ENCODE measurements at places on chromosomes 13 and 19.

DNA sequence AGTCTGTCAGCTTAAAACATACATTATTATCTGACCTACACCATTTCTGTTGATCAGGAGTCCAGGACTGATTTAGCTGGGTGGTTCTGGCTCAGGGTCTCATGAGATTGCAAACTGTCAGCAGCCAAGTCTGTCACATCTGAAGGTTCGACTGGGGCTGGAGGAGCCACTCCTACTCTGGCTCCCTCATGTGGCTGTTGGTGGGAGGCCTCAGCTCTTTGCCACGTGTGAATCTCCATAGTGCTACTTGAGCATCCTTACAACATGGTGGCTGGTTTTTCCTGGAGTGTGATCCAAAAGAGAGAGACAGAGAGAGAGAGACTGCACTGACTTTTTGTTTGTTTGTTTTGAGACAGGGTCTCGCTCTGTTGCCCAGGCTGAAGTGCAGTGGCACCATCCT lies 63.6 kb upstream of the NFIC start:
- DNase-seq, result no peak

DNA sequence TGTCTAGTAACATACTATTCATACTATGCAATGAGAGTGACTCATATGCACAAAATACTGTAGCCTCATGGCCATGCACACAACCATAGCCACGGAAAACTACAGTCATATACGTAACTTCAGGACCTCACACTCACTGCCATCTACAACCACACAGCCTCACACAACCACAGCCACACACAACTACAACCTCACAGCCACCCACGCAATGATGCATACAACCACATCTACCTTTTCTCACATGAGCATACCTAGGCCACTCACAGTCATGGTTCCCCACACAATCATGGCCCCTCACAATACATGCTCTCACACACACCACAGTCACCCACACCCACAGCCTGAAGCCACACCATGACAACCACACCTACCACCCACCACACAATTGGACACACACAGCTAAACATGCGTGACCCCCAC lies 8.7 kb upstream of the TNFSF14 start:
- DNase-seq, result no peak

GRCh38 chr19:8255426-8256125 lies 46.4 kb downstream of the CERS4 start:
- no peak for DNase-seq

DNA sequence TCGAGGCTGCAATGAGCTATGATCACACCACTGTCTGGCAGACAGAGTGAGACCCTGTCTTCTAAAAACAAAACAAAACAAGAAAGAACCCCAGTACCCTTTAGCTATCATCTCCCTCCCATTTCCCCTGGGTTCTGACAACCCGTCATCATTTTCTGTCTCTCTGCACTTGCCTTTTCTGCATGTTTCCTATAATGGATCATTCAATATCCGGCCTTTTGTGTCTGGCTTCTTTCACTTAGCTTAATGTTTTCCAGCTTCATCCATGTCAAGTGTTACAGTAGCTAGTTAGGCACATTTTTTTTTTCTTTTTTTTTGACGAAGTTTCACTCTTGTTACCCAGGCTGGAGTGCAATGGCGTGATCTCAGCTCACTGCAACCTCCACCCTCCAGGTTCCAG lies 16.5 kb downstream of the AP2S1 start:
- DNase-seq, result no peak

DNA sequence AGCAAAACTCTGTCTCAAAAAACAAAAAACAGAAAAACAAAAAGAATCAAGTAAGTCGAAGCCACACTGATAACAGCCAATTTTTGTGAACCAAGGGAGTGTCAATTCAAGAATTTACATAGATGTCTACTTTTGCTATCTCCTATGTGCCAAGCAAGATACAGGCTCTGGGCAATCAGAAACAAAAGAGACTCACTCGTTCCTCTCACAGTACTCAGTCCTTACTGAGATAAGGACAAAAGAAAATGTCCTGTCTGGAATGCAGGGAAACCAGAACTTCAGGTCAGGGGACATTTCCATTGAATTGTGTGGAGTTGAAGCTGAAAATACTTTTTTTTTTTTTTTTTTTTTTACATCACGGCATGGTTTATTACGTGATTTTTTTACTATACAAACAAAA lies 53.0 kb downstream of the NLRP12 start:
- no peak for DNase-seq

GRCh38 chr13:41563341-41563983 lies 106.1 kb downstream of the RGCC start:
- DNase-seq, result no peak

- DNase-seq, result peak; percentile 70
These were observed at the start of gene GPI for GRCh38 chr19:34364830-34365462. GPI (plus strand) TSS chr19:34365196; CDS start chr19:34365267, 71 bp downstream.

GRCh38 chr19:29386970-29387369 lies 138.8 kb upstream of the VSTM2B start:
- DNase-seq, result no peak

- no peak for DNase-seq
These were observed 13.7 kb upstream of the SLC35E1 start for GRCh38 chr19:16585808-16586476.

DNA sequence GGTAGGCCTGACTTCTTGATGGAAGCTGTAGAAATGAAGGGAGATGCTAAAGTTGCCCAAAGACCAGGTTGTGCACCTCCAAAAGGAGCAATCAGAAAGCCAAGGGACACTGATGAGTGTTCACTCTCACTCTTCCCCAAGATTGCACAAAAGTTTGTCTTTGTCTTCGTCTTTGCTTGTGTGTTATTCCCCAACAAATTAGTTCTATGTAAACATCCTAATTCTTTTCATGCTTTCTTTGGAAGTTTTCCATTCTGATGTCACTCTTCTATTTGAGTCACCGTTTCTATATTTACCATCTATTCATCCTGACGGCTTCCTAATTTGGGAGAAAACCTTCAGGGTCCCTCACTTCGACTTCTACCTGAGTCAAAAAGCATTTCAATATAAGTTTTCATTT lies 3.7 kb upstream of the TMEM272 start:
- no peak for DNase-seq

DNA sequence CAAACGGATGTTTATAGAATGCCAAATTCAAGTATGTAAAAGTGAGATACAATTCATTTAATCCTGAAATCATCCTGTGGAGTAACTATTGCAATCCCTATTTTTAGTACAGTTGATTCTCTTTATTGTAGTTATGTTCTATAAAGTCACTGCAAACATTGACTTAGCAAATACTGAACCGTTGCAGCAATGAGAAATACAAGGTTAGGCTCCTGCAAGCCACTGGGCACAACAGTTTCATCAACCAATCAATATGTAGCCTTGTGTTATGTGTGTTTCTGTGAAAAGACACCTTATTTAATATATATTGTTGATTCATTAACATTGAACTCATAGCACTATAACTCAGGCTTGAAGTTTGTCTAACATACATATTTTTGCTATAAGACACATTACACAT lies 174.4 kb downstream of the DCT start:
- DNase-seq, result no peak

DNA sequence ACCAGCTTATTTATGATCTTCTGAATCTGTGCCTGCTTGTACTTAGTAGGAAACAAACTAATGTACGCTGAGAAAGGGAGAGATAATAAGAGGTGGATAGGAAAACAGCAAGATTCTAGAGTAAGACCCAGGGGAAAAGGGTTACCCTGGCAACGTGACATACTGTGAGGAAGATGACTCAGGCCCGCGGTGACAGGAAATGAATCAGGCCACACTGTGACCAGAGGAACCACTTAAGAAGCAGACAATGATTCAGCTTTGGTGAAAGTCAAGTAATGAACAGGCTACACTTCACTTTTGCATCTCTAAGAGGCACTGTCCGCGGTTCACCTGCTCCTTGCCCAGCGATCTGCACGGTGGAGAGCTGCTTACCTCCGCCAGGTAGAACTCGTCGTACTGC lies 158.2 kb downstream of the NALCN start:
- DNase-seq, result peak; percentile 61

DNA sequence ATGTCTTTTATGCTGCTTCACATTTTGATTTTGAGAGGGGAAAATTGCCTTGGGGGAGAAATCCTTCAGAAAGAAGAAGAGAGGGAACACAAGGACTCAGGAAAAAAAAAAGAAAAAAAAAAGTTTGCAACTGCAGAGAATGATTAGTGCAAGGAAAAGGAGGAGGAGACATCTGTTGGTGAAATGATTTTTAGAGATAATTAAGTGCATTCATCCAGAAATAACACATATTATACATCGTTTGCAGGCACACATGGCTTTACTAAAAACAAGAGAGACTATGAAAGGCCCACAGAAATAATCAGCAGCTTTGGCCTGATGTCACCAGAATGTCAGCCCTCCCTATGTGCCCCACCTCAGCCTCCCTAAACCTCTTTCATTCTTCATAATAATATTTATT lies 1058.2 kb downstream of the PCDH9 start:
- DNase-seq, result no peak

DNA sequence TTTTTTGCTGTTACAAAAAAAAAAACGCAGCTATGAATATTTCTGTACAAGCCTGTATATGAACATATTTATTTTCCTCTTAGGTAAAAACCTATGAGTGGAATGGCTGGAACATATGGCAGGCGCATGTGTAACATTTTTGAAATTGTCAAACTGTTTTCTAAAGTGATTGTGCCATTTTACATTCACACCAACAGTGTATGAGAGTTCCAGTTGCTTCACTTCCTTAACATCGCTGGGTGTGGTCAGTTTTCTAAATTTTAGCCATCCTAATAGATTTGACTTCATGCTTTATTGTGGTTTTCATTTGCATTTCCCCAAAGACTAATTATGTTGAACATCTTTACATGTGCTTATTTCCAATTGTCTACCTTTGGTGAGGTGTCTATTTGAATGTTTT lies 306.8 kb downstream of the KCNRG start:
- no peak for DNase-seq

GRCh38 chr13:113584870-113585671 lies 518 bp downstream of the TFDP1 start:
- DNase-seq, result peak; percentile 44

Data from BE2C (cell line).